ENCODE measurements at places on chromosomes 6 and 20.
A peak's percentile ranks its signal among the peaks of the same experiment; 100 is the strongest.

GRCh38 chr6:45031601-45032000 is 296.5 kb upstream of the RUNX2 start:
- DNase-seq = no peak

- no peak for DNase-seq
Observed at GRCh38 chr6:2129182-2129621, 116.2 kb downstream of the GMDS start.

DNA sequence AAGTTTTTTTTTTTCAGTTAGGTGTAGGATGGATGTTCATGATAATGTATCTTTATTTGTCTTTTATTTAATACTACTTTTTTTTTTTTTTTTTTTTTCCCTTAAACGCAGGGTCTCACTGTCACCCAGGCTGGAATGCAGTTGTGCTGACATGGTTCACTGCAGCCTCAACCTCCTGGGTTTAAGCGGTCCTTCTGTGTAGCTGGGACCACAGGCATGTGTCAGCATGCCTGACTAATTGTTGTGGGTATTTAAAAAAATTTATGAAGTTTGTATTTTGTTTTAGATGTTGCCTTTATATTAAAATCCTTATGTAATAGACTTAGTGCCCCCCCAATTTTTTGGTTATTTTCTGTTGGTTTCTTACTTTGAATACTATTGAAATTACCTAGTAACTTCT is 42.6 kb downstream of the NCOA3 start:
- no peak for DNase-seq

DNA sequence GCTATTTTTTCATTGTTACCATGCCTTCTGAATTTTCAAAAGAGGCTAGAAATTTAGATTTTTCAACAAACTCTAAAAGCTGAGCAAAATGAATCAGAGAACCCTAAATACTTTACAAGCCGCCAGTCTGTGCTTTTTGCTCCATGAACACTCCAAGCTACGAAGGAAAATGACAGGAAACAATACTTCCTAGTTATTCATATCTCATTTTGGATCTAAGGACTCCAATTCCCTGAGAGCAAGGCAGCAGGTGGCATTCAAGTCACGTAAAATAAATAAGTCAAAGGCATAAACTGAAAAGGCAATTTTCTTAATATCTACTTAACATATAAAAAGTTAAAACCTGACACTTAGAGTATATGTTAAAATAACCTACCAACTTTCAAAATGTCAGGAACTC is 50.6 kb downstream of the PDSS2 start:
- no peak for DNase-seq

DNA sequence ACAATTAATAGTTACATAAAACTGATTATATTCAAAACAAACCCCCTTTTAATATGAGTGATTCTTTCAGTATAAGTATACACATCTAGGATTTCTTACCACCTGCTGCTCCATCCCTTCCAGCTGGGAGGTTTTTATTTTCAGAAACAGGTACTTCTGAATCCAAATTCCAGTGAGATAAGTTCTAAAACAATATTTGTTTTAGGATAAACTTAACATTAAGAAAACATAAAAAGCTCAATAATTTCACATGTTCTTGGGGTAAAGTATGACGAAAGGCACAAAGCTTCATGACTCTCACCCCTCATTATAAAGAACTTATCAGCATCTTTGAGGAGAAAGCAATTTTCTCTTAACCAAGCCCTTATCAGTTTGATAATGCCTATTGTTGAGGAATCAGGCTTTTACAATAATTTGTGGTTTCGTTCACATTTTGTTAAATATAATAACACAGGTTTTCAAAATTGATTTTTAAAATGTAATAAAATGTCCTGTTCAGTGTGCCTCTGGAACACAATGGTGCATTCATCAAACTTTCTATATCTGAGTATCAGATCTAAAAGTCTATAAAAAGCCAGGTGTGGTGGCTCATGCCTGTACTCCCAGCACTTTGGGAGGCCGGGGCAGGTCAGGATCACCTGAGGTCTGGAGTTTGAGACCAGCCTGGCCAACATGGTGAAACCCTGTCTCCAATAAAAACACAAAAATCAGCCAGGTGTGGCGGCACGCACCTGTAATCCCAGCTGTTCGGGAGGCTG is 4.3 kb downstream of the FAM217A start:
- DNase-seq = no peak

DNA sequence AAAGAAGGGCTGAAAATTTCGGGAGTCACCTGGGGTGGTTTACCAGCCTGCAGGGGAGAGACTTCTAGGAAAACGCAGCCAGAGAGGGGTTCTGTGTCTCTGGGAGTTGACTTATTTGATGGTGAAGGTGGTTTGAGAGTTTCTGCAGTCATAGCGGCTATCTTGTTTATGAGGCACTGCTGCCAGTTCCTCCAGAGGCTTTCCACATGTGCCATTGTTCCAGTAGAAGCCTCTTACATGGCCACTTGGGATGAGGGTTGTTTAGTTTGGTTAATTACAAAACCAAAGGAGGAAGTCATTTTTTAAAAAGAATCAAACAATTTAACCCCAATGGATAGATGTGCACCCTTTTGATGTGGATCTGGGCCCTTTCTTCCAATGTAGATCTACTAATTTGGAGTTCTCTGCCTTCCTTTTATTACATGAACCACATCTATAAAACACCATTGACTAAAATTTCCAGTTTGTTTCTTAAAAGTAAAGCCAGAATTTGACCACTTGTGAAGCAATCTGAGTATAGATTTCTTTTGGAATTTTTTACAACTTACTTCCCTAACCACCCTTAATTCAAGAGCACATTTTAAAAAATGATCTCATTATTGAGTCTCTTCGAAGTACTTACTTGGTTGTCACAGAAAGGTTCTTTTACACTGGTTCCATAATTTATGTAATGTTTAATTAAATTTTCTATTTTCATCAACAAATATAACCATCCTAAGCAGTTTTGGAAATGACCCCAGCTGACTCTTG is 97.6 kb downstream of the TCP11 start:
- no peak for DNase-seq

DNA sequence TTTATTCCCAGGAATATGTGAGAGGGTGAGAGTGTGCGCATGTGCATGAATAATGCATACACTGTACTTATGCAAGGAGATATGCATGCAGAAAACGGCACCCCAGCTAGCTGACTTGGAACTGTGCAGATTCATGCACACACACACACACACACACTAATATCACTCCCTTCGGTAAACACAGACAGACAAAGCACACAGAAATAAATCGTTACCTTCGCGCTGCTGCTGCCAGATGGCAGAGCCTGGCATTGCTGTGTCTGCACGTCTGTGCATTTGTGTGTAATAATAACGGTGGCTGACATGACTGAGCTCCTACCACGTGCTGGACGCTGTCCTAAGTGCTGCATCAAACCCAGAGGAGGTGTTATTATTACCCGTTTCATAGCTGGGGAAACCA is 36.8 kb downstream of the PREX1 start:
- DNase-seq = no peak

DNA sequence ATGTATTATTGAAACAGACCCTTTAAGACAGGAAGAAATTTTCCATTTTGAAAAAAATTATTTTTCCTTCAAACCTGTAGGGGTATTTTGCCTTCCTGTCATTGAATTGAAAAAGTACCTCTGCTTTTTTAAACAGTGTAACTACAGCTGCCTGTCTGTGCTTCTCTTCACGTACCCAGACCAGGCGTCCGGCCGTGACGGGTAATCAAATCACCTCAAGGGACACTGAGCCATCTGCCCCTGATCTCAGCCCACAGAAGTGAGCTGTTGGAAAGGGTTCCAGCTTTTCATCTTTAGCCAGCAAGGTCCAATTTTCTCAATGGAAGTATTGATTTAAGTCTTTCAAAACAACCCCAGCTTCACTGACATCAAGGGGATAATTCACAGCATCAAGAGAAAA is 58.0 kb downstream of the SLC35D3 start:
- no peak for DNase-seq

GRCh38 chr6:85465762-85466161 is 15.9 kb downstream of the NT5E start:
- DNase-seq = no peak

GRCh38 chr6:105862936-105863607 is 223.1 kb upstream of the PRDM1 start:
- DNase-seq = no peak

GRCh38 chr6:144581812-144582537 is 296.8 kb downstream of the UTRN start:
- peak; percentile 34 for DNase-seq

- DNase-seq = no peak
Observed at GRCh38 chr6:78513856-78514255, 353.5 kb upstream of the IRAK1BP1 start.

- DNase-seq = no peak
Observed at GRCh38 chr6:42229506-42230119, 12.0 kb upstream of the MRPS10 start.

DNA sequence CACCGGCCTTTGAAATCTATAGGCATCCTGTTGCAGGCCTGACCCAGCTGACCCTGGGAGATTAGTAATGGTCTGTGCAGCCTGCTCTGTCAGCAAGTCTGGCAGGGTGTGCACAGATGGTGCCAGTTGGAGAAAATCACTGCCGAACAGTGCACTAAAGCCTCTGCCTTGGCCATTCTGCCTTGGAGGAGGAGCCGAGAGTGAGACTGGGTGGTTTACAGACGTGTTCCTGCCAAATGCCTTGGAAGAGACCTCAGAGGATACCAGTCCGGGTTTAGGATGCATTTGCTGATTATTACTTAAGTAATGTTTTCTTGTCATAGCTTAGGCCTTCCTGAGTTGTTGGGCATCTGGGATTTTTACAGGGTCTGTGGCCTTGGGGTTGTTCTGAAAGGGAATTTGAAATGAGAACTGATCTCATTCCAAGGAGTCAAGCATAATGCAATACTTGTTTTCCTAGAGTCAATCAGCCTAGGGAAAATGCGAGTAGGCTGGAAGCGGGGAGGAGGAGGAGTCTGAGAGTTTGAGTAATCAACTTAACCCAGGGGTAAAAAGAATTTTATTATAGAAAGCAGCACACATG is 292.1 kb downstream of the SOX4 start:
- DNase-seq = no peak

- DNase-seq = no peak
Observed at GRCh38 chr6:145705561-145705960, 29.8 kb downstream of the EPM2A start.

- DNase-seq = no peak
Observed at GRCh38 chr6:111870742-111871064, 2.5 kb downstream of the FYN start.

DNA sequence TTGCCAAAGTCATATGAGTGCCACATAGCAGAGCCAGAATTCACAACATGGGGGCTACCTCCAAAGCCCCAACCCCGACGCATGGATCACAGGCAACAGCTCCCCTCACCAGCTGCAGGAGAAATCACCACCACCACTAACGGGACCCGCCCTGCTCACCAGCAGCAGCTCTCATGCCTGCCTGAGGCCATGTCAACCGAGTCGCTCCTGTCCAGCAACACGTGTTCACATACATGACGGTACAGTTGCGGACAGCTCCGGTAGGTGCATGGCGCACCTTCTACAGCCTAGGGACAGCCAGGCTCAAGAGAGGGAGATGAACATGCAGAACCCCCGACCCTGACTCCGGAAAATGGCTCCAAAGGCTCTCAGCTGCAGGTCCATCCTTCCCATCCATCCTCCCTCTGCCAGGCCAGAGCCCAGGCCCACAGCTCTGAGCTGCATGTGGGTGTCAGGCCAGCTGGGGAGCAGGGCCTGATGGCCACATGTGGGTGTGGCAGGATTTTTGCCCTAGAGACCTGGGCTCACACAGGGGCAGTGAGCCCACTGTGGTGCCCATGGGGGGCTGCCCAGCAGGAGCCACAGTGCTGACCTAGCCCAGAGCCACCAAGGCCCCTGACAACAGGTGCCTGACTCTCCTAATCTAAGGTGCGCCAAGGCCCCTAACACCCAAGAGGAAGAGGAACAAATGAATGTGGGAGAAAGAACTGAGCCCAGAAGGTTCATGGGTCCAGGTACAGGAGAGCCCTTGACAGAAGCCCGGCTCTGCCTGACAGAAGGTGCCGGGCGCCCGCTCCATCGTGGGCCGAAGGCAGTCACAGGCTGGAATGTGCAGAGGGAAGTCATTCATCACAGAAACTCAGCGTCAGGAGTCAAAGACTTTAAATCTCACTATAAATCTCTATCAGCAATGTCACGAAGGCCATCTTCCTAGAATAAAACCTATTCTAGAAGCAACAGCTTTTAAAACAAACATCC is 10.5 kb downstream of the RPS6KA2 start:
- DNase-seq = no peak

- DNase-seq = no peak
Observed at GRCh38 chr20:25274481-25274880, 26.6 kb downstream of the PYGB start.

GRCh38 chr6:53858196-53858595 is 63.4 kb downstream of the LRRC1 start:
- no peak for DNase-seq

DNA sequence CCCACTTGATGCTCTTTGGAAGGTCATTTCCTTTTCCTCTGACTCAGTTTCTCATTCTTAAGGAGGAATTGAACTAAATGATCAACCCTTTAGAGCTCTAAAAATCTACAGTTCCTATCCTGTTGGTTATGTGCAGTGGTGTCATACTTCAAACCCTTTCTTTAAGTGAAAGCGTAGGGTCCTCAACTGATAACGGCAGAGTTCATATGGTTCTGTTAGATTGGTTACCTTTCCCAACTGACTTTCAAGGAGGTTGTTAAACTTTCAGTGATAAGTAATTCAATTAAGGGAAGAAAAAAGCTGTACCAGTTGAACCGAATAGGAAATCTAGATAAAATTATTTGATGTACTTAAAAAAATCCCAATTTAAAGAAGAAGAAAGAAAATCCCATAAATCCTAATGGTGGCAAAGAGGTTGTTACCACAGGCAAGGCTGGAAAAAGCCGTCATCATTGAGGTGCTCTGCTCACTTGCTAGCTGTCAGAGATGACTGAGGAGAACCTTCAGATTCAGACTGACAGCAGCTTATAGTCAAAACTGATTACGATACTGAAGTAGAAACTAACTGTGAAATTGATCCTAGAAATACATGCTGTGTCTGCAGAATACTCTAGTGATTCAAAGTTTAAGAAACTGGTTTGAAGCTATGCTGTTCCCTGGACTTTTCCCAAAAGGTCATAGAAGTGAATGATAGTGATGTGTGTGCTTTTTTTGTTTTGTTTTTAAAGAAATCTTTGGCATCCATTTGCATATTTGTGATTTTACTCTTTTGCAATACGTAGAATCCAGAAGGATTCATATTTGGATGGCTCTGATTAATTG is 16.2 kb downstream of the TMEM14A start:
- DNase-seq = no peak

DNA sequence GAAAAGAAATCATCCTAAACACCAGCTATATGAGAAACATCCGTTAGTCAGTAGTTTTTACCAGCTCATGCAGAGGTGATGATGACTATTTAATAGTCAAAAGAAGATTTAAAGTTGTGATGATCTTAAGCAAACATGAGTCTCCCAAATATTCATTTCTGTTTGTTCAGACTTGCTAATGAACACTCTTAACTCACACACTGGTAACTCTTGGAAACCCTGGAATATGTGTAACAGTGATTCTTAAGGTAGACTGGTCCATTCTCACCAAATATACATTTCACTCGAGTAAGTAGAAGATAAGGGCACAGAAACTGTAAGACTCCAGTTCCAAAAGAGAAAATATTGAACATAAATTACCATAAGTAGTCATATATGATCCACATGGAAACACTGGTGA is 29.1 kb downstream of the RSPO3 start:
- no peak for DNase-seq

- no peak for DNase-seq
Observed at GRCh38 chr6:147820520-147820919, 312.0 kb downstream of the SAMD5 start.
